ENCODE measurements at places on chromosomes 7 and 10.

DNA sequence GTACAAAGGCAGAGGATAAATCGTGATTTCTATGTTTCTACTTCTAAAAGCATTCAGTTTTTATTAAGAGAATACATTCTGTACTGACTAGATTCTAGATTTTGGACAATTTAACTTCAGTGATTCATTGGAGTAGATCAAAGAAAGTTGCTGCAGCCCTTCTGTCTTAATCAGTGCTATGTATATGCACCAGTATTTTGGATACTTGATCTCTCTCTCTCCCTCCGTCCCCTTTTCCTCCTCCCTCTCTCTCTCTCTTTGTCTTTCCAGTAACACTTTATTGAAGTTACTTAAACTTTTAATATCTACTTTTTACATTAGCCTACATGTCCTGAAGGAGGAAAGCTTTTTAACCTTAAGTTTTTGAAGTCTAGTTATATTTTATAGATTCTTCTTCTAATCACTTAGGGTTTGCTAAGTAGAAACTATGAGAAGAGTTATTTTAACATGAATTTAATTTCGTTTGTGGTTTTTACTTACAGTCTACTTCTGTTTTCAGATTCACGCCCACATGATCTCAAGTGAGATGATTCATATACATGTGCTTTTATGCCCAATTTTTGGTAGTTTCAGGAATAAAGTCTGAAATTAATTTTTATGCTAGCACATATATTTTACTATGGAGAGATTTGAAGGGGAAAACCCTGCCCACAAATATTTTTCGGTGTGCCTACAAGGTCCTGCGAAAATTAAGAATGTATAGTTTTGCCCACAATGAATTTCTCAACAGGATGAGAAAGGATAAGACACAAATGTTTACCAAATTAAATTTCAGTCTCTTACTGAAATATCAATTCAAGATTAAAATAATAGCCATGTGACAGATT lies 9.1 kb downstream of the MDFIC start:
- DNase-seq, result no peak

- no peak for DNase-seq
Measured at GRCh38 chr7:151018421-151019129, 5.7 kb downstream of the ATG9B start.

- no peak for DNase-seq
Measured at GRCh38 chr10:75233444-75234016, 2.2 kb downstream of the COMTD1 start.

DNA sequence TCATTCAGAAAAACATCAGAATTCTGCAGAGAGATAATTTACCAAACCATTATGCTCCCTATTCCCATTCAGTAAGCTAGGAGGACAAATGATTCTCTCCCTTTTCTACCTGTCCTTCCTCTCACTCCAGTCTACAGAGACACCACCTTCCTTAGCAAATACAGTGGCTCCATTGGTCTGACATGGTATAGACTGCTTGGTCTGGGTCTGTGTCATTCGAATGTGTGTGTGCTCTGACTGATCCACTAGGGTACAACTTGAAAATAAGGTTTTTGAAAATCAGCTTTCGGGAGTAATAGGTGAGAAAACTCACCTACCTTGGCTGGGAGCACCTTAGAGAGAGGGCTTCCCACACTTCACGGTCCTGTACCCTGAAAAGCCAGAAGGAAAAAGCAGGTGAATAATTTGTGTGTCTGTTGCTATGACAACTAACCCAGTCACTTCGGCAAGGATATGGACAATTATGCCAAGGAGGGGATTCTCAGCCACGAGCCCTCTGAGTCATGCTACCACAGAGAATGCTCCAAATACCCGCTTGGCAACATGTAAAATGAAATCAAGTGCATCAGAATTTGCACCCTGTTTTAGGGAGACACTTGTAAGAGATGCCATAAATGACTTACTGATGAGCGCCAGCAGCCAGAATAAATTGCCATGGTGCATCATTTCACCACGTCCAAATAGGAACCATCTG lies 114.5 kb upstream of the PRKCQ start:
- peak; percentile 14 for DNase-seq

DNA sequence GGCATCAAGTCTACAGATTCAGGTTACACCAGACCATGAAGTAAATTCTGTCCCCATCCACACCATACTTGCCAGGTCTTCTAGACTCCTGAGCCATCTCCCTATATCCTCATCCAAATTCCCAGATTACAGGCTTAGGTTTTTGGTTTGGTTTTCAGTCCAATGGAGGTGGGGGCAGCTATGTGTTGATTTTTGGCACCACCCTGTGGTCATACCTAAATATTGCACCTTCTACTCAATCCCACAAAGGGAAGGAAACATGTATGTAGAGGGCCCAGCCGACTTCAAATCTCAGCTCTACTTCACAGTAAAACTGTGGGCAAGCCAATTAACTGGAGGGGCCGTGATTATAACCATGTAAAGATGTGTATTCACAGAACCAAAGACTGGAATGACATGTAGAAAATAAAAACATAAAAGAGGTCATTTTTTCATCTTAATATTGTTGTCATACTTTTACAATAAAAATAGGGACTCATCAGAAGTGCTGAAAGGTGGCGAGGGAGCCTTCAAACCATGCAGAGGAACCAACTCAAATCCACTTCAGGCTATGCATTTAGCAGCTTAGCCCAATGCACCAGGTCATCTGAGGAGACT lies 19.8 kb downstream of the ERCC6 start:
- peak; percentile 69 for DNase-seq

- DNase-seq, result no peak
Measured at GRCh38 chr7:150648353-150649079, 16.3 kb upstream of the GIMAP6 start.

- DNase-seq, result no peak
Measured at GRCh38 chr7:63042730-63043511, 955.7 kb upstream of the ZNF722 start.

DNA sequence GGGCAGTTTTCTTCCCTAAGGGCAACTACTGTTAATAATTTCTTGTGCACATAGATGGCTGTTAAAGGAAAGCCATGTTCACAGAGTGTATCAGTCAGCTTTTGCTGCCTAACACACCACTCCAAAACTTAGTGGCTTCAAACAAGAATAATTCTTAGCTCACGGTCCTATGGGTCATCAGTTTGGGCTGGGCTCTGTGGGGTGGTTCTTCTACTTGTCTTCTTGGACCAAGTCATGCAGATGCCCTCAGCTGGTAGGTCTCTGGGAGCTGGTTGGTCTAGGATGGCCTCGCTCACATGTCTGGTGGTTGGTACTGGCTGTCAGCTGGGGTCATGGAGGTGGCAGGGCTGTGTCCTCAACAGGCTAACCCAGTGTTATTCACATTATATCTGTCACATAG lies 39.6 kb downstream of the TBATA start:
- no peak for DNase-seq

DNA sequence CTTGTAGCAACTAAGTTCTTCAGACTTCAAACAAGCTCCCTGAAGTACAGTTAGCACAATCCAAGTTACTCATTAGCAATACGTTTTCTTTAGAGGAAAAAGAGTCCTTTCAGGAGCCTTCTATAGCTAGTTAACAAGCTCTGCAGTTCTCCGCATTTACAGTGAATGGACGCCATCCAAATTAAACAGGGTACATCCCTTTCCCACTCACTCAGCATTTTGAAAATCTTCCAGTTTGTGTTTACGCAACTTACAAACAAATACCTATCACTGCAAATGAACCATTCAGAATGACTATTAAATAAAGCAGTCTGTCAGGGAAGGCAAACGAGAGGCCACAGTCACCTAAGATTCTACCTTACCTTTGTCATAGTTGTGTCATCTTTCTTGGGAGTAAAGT lies 84.5 kb downstream of the RNF32 start:
- DNase-seq, result no peak

GRCh38 chr7:128775744-128776474 lies at the start of gene OPN1SW:
Gene OPN1SW (minus strand): TSS chr7:128775794. CDS start chr7:128775781, 13 bp downstream.
- no peak for DNase-seq

DNA sequence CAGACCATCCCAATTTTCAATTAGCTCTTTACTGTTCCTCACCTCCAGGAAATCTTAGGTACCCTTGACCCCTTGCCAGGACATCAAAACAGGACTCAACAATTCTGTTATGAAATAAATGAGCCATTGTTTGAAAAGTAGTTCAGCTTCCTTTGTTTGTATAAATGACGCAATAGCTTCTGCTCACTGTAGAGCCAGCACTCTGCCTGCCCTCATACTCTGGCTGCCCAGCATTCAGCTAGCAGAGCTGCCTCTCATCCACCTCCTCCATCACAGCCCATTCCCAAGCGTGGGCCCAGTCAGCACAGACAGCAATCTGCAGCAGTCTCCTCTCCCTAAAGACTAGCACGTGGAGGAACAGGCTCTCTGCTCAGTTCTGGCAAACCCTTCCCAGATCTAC lies 478.6 kb downstream of the GRID1 start:
- DNase-seq, result no peak

- DNase-seq, result no peak
Measured at GRCh38 chr7:23220690-23221305, 25.8 kb upstream of the GPNMB start.

- no peak for DNase-seq
Measured at GRCh38 chr7:28815369-28815927, 142.7 kb downstream of the TRIL start.

DNA sequence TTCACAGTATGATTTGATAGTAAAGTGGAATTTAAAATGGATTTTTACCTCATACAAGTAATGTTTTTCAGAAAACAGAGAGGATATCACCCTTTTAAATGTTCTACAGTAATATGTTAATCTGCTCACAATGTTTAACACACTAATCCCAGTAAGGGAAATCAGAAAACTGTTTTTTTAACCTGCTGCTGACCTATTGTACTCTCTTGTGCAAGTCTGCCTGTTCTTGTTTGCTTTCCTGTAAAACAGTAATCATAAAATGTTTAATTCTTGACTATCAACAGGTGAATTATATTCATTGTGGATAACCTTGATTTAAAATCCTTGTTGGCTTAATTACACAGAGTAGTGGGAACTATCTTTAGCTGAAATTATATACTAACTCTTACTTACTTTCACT lies 126.4 kb downstream of the GNAT3 start:
- no peak for DNase-seq

DNA sequence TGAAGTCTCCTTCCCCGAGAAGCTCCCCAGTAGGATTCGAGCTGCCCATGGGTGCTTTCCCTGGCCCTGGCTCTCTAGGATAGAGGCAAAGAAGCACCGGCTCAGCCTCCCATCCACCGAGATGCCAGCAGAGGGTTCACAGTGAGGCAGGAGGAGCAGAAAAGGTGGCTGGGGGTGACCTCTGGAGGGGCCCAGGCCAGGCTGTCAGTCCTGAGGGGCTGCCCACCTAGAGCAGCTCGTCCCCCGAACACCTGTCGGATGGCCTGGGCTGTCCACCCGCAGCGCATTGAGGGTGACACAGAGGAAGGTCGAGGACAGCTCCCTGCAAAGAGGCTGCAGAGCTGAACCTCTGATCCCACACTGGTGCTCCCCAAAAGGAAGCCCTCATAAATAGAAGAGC lies 167.2 kb upstream of the PPP2R2D start:
- DNase-seq, result no peak

DNA sequence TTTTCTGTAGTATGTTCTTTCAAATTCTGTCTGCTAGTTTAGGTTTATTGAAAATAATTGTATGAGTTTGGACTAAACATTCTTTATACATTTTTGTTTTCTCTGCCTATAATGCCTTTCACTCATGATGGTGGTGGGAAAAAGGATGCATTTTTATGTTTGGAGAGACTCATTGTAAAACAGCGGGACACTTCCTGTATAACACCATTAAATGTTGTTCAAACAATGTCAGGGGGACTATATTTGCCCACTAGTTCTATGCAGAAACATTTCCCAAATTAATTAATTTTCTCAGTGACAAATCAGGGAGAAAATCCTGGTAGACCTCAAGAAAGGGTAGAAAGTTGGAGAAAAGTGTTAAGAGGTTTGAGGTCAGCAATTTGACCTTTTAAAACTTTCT lies 207.7 kb downstream of the MALRD1 start:
- no peak for DNase-seq

- DNase-seq, result no peak
Measured at GRCh38 chr7:159115601-159116501, 28.8 kb downstream of the VIPR2 start.

GRCh38 chr7:50409856-50410745 lies 40.0 kb downstream of the FIGNL1 start:
- DNase-seq, result no peak

GRCh38 chr7:47361746-47362215 lies 220.1 kb downstream of the TNS3 start:
- DNase-seq, result peak; percentile 92

DNA sequence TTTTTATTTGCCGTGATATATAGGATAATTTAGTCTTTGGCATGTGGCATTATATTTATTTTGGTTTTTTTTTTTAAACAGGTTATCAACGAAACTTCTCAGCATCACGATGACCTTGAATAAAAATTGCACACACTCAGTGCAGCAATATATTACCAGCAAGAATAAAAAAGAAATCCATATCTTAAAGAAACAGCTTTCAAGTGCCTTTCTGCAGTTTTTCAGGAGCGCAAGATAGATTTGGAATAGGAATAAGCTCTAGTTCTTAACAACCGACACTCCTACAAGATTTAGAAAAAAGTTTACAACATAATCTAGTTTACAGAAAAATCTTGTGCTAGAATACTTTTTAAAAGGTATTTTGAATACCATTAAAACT lies 9.1 kb downstream of the VIM start:
- no peak for DNase-seq

- no peak for DNase-seq
Measured at GRCh38 chr7:47551668-47552440, 30.1 kb downstream of the TNS3 start.

DNA sequence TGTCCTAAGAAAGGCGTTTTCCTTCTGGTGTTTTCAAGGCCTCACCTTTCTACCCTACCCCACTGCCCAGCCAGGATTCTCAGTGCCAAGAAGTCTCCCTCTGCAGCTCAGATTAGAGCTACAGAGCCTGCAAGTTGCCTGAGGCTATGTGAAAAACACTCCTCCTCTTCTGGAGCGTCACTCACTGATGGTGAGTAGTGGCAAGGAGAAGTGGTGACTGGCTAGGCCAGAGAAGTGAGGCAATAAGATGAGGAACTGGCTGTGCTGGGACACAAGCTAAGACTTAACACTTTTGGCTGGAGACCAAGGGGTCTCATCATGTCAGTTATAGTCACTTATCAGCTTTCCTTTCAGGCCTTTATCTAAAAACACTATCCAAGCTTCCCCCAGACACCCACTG lies 86.7 kb upstream of the PRKAR2B start:
- peak; percentile 7 for DNase-seq

- peak; percentile 38 for DNase-seq
Measured at GRCh38 chr10:266974-267425, 131.7 kb downstream of the ZMYND11 start.

DNA sequence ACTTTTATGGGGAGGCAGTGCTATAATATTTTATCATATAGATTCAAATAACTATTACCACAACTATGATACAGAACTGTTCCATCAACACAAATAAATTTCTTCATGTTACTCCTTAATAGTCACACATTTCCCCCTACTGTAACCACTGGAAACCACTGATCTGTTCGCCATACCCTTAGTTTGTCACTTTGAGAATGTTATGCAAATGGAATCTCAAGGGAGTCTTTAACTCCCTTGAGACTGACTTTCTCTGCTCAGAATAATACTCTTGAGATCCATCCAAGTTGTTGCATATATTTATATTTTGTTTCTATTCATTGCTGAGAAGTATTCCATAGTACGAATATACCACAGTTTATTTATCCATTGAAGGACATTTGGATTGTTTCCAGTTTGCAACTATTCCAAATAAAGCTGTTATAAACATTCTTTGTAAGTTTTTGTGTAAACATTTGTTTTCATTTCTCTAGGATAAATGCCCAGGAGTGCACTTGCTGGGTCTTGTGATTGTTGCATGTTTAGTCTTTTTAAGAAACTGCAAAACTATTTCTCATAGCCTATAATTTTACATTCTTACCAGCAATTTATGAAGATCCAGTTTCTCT lies 19.7 kb upstream of the PON2 start:
- DNase-seq, result no peak

Data from RWPE1 (cell line).